ENCODE measurements at places on chromosomes 4 and X.

DNA sequence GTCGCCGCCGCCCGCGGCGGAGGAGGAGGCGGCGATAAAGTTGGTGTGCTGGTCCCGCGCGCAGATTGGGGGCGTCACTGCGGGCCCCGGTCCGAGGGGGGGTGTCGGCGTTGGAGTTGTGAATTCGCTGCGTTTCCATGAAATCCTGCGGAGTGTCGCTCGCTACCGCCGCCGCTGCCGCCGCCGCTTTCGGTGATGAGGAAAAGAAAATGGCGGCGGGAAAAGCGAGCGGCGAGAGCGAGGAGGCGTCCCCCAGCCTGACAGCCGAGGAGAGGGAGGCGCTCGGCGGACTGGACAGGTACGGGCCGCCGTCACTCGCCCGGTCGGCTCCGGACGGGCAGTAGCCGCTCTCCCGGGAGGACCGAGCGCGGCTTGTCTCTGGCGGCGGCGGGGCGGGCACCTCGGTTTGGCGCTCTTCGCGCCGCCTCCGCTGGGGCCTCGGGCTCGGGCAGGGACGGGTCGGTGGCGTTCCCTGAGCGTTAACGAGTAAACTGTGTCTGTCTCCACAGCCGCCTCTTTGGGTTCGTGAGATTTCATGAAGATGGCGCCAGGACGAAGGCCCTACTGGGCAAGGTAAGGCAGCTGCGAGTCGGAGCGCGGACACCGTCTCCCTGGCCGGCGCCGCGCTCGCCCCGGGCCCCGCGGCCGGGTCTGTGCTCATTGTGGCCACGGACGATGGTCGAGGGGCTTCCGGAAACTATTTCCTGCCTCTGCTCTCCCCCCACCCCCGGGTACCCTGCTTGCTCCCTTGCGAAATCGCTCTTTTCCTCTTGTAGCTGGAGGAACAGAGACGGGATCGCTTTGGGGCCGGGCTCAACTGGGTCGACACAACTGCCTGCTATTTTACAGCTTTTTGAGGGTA lies 658 bp downstream of the KDM6A start:
- DNase-seq, result no peak

DNA sequence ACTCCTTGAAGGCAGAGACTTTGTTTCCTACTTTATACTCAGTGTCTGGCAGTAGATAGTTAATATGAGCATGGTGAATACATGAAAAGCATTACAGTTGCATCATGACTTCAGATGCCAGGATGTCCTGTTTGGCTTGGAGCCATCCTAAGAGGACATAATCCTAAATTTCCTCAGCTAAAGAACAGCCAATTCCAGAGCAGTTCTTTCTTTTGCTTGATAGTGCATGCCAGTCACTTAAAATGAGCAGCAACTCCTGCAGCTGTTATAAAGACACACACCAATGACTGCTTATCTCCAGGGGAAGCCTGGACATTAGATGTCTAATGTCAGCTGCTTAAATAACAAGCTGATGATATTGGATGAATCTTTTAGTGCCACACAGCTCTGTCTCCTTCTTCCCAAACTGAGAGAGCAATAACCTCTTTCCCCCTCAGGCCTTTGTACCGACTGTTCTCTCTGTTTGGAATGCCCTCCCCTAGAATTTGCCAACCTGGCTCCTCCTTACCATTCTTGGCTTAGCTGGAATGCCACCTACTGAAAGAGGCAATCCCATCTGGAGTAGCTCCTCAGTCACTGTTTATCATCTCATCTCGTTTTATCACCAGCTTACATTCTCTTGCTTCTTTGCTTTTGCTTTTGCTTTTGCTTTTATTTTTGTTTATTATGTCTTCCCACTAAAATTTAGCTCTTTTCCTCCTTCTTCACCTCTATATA lies 100.8 kb upstream of the USP38 start:
- DNase-seq, result no peak

- no peak for DNase-seq
Measured at GRCh38 chrX:39176105-39176504, 374.8 kb downstream of the MID1IP1 start.

- no peak for DNase-seq
Measured at GRCh38 chr4:185846505-185847150, 34.6 kb upstream of the SORBS2 start.

DNA sequence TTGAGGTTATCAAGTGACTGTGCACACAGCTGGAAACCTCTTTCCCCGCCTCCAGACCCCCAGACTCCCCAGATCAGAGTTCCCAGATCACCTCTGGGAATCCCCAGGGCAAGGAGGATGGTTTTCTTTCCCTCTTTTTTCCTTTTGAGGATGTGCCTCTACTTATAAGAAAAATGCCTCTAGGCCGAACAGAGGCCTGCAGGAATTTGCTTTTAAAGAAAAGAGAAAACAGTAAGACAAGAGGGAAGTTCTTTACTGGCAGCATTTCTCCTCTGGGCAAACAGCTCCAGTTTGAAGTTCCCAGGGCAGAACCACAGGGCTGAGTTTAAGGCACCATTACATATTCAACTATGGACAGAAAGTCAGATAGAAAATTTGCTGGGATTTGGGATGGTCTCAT lies 837.9 kb upstream of the LCORL start:
- no peak for DNase-seq

- DNase-seq, result no peak
Measured at GRCh38 chr4:152451496-152451895, 84.4 kb downstream of the FBXW7 start.

DNA sequence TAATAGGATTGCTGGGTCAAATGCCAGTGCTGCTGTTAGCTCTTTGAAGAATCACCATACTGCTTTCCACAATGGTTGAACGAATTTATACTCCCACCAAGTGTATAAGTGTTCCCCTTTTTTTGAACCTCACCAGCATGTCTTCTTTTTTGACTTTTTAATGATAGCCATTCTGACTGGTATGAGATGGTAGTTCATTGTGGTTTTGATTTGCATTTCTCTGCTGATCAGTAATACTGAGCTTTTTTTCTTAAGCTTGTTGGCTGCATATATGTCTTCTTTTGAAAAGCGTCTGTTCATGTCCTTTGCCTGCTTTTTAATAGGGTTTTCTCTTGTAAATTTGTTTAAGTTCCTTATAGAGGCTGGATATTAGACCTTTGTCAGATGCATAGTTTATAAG lies 14.8 kb downstream of the USP38 start:
- DNase-seq, result no peak

GRCh38 chrX:20461576-20461975 lies 194.9 kb upstream of the RPS6KA3 start:
- peak; percentile 81 for DNase-seq

DNA sequence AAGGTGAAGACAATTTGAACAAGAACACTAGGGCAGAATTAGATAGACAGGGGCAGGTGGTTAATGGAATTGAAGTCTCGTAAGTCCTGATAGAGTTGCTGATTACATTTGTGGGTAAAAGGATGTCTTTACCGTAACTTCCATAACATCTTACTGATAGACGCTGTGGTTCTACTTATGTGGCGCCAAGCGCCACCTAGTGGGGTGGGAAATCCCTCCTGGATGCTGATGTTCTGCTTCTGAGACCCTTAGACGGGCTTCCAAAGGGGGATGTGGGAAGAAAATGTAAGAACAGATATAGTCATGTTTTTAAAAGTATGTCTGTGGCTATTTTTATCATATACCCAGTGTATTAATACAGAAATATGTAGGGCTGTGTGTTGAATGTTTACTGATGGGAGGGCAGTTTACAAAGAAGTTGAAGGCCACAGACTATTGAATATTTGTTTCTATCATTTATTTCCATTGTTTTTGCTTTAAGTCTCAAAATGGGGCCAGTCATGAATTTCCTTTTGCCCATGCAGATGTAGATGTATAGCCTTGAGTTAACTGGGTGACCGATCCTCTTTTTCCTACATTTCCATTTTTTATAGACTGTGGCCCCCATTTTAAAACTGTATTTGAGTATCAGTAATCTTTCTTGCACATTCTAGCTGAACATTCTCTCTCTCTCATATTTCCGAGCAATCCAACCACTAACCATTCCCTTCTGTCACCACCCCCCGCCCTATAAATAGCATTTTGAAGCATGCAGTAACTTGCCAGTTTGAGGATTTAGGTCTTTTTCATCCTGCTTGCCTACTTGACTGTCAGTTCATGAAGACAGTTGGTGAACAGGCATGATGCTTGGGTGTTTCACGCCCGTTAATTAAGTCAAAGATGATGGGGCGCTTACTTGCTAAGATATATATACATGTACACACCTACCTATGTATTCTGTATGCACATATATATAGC lies 12.1 kb upstream of the TLR8 start:
- DNase-seq, result no peak

DNA sequence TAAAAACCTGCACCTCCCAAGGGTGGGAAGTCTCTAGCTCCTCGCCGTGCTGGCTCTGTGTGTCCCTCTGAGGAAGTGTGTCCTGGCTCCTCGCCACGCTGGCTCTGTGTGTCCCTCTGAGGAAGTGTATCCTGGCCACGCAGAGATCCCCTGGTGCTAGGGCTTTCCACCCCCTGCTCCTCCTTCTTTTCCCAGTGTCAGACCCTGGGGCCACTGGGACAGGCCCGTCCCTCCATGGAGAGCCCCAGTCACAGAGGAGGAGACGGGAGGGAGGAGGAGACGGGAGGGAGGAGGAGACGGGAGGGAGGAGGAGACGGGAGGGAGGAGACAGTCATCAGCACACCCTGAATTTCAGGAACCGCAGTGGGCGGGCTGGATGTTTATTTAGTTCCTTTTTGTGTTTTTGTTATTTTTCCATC lies 53.8 kb upstream of the HGFAC start:
- DNase-seq, result no peak

DNA sequence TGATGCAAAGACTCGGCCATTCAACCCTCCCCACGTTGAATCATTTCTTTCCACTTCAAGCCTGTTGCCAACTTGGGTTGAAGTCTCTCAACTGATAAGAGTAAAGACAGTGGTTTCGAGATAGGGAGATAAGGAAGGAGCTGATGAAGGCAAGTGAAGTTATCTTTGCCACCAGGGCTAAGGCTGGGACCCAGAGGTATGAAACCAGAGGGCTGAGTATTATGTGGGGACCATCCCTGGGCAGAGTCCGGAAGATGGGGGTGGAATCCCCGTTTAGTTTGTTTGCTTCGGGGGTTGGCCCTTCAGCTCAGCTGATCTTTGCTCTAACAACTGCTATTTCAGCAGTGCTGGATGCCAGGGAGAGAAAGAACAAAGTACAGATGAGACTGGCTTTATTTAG lies 2.3 kb upstream of the XPNPEP2 start:
- no peak for DNase-seq

DNA sequence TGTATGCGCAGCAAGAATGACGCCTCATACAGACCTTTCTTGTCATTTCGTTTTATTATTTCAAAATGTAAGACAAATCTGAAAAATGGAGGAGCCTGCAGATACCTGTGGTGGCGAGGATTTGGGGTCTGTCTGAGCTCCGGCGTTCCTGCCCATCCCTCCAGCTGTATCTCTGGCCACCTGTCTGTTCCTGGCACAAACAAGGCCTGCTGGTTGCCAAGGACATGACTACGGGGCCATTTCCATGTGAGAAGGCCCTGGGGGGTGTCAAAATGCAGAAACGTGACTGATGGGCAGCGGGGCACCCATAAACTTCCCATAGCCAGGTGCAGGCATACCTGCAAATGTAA lies 591 bp upstream of the TSPAN7 start:
- DNase-seq, result no peak

GRCh38 chr4:117996891-117997290 lies 37.4 kb upstream of the NDST3 start:
- DNase-seq, result no peak

- DNase-seq, result no peak
Measured at GRCh38 chrX:28498658-28499057, 88.6 kb upstream of the IL1RAPL1 start.

DNA sequence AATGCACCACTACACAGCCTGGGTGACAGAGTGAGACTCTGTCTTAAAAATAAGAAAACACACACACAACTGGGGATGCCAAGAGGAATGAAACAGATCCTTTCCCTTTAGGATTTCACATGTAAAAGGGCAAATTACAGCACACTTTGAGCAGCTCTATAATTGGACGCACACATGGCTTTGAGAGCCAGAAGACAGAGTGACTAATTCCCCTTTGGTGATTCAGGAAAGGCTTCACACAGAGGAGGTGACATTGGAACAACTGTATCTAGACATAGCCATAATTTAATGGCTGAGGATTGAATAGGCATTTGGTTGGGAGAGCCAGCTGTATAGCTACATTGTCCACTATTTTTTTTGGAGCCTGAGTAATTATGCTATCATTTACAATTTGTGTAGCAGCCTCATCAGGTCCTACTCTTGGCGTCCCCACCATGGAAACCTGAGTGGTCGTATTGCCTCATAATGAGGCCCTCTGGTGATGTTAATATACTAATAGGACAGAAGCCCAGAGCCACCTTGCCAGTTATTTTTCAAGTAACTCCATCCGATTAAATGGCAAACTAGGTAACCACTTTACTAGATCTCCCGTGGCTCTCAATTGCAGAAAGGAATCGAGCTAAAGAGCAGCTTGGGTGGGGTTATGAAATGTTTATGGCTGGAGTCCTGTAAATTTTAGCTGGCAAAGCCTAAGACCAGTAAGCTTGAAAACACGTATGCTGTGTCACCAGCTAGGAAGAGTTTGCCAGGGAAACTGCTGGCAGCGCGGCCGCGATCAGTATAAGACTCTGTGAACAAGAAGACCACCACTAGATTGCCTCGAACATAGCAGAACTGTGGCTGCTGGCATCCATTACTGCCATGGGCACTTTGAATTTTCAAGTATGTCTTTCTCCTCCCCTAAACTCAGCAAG lies 8.5 kb upstream of the PPEF1 start:
- no peak for DNase-seq

GRCh38 chrX:104665691-104666090 lies 99.7 kb downstream of the IL1RAPL2 start:
- DNase-seq, result no peak

GRCh38 chrX:257681-258289 lies 23.4 kb upstream of the PLCXD1 start:
- DNase-seq, result no peak

- no peak for DNase-seq
Measured at GRCh38 chr4:76457885-76458284, 22.9 kb downstream of the SHROOM3 start.

- no peak for DNase-seq
Measured at GRCh38 chrX:130105244-130105643, 5.1 kb downstream of the ELF4 start.

- DNase-seq, result no peak
Measured at GRCh38 chrX:40318076-40318475, 220.3 kb upstream of the BCOR start.

GRCh38 chrX:31580227-31580626 lies 508.4 kb upstream of the FTHL17 start:
- DNase-seq, result no peak

- DNase-seq, result no peak
Measured at GRCh38 chr4:159009521-159009920, 93.4 kb upstream of the RAPGEF2 start.

GRCh38 chr4:140717313-140717712 lies 38.9 kb downstream of the TBC1D9 start:
- DNase-seq, result no peak

DNA sequence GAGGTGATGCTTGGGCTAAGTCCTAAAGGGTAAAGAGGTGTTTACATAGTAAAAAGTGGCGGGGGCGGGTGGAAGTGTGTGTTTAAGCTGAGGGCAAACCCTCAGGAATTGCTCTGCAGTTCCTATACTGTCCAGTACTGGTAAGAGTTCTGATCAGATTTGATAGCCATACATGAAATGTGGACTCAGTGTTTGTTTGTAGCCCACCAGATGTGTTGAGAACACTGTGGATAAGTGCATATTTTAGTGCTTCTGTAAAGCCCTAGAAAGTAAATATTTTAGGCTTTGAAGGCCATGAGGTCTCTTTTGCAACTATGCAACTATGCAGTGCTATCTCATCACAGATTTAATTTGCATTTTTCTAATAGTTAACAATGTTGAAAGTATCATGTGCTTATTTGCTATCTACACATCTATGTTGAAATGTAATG lies 80.7 kb upstream of the EOLA2 start:
- DNase-seq, result no peak

- DNase-seq, result no peak
Measured at GRCh38 chr4:77599378-77599777, 6.2 kb upstream of the CXCL13 start.

All from epithelial cell of proximal tubule (primary cell).